ENCODE measurements at places on chromosomes 2 and 18. TPM values are rescaled to one million over a fixed set of nuclear protein-coding genes. Genes with fewer than 3 reads are reported as not detected.

NR4A2 gene
- total RNA-seq = 3.8 TPM

POTEI gene
- not detected for total RNA-seq

ARHGAP15 gene
- 167 TPM for total RNA-seq

COL4A4 gene
- 0.35 TPM for total RNA-seq

LHCGR gene
- not detected for total RNA-seq

FAM98A gene
- total RNA-seq = 31.3 TPM

LIMS4 gene
- total RNA-seq = 3.3 TPM

PTPRM gene
- total RNA-seq = 12.3 TPM

LBX2 gene
- total RNA-seq = 1.8 TPM

GPAT2 gene
- total RNA-seq = 6.9 TPM

ABCG8 gene
- not detected for total RNA-seq

TM4SF20 gene
- total RNA-seq = not detected

OXER1 gene
- total RNA-seq = not detected

PROKR1 gene
- not detected for total RNA-seq

GALR1 gene
- total RNA-seq = not detected

SERPINE2 gene
- 7.4 TPM for total RNA-seq

IL36RN gene
- total RNA-seq = not detected

LYPD6 gene
- not detected for total RNA-seq

PLGLB2 gene
- total RNA-seq = 1.3 TPM

UGT1A9 gene
- not detected for total RNA-seq

RTTN gene
- total RNA-seq = 23.0 TPM

SERPINB10 gene
- not detected for total RNA-seq

KIAA2012 gene
- not detected for total RNA-seq

KLHL41 gene
- not detected for total RNA-seq

NTSR2 gene
- not detected for total RNA-seq

UCN gene
- total RNA-seq = 3.0 TPM

C2orf72 gene
- total RNA-seq = 0.98 TPM

POTEC gene
- not detected for total RNA-seq

GPR39 gene
- not detected for total RNA-seq

SIX3 gene
- total RNA-seq = 0.13 TPM

IHH gene
- total RNA-seq = not detected

HS6ST1 gene
- total RNA-seq = 6.8 TPM

SKOR2 gene
- total RNA-seq = not detected

Measured in activated CD4-positive, alpha-beta memory T cell treated with anti-CD3 and anti-CD28 coated beads, Interleukin-2, amount 10 ng/mL, durations not matched to agents 7 days and 5 days (primary cell).